ENCODE measurements at places on chromosomes 7 and 10. TPM values are rescaled to one million over a fixed set of nuclear protein-coding genes. Genes with fewer than 3 reads are reported as not detected.

DNA sequence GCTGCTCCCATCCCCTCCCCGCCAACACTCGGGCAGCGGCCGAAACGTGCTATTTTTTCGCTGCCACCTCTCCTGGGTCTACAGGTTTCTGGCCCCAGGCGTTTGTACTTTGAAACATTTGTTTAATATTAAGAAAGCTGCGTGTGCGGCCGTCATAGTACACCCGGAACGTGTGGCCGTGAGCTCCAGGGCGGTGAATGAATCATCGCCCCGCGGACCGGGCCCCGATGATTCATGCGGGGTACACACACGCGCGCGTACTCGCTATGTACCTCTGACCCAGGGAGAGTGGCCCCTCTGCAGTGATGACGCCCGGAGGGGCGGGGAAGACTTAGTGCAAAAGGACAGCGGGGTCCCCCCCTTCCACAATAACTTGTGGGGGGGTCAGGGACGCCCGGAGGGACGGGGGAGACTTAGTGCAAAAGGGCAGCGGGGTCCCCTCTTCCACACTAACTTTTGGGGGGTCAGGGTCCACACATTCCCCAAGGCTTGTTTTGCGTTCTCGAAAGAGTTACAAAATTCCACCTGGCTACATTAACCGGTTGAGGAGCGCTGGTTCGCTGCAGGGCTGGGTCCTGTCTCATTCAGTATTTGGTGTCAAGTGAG, 56.5 kb upstream of the PCGF5 start:
- peak overlapping the region; percentile 99 for H3K27ac ChIP-seq
- H3K4me3 ChIP-seq, result peak overlapping the region; percentile 85
- H3K4me1 ChIP-seq, result peaks cover 35% of the 10 kb centered on the region

DNA sequence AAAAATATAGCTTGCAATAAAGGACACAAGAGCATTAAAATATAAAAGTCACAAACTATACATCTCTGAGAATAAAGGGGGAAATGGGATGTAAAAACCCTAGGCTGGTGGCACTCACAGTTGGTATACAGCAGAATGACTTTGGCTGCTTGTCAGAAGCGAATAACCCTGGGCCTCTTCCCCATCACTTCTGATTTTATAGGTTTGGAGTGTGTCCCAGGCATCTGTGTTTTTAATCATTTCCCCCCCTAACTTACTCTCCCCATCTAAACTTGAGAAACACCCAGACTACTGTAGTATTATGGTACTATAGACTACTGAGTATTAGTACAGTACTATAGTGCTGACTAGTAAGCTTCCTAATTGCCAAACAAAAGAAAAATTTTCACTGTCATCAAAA, 1.8 kb upstream of the RPA3 start:
- H3K27ac ChIP-seq, result no peak overlapping the region
- H3K4me3 ChIP-seq, result no peak overlapping the region
- H3K4me1 ChIP-seq, result peaks cover 7% of the 10 kb centered on the region
- H3K36me3 ChIP-seq, result no peaks in the 10 kb centered on the region
- DNase-seq, result no peak
- no peaks in the 10 kb centered on the region for H3K27me3 ChIP-seq

DNA sequence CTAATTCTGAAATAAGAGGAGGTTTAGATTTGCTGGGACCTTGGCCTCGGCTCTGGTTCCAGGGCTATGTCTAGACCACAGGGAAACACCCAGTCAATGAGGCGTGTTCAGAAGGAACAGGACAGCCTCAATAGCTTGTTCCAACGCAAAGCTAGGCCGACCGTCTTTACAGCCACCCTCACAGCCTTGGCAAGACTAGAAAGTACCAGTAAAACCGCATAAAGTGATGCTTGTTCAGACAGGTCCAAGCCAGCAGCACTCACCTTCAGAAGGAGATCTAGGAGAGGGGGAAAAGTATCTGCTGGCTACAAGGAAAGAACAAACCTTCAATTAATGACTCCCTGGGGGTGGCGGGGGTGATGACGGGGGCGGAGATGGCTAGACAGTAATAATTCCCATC, 50.1 kb upstream of the LMTK2 start:
- no peaks in the 10 kb centered on the region for H3K27me3 ChIP-seq
- H3K27ac ChIP-seq, result no peak overlapping the region
- H3K36me3 ChIP-seq, result no peaks in the 10 kb centered on the region
- DNase-seq, result no peak
- H3K4me1 ChIP-seq, result no peaks in the 10 kb centered on the region
- no peak overlapping the region for H3K4me3 ChIP-seq

- no peaks in the 10 kb centered on the region for H3K4me1 ChIP-seq
- H3K27ac ChIP-seq, result peak overlapping the region; percentile 20
- DNase-seq, result no peak
- no peaks in the 10 kb centered on the region for H3K36me3 ChIP-seq
Measured at GRCh38 chr10:77350134-77350533, 287.5 kb downstream of the KCNMA1 start.

GRCh38 chr10:62749093-62749683, 55.3 kb upstream of the ADO start:
- H3K4me3 ChIP-seq, result no peak overlapping the region
- H3K4me1 ChIP-seq, result no peaks in the 10 kb centered on the region
- H3K27ac ChIP-seq, result no peak overlapping the region
- no peaks in the 10 kb centered on the region for H3K36me3 ChIP-seq

DNA sequence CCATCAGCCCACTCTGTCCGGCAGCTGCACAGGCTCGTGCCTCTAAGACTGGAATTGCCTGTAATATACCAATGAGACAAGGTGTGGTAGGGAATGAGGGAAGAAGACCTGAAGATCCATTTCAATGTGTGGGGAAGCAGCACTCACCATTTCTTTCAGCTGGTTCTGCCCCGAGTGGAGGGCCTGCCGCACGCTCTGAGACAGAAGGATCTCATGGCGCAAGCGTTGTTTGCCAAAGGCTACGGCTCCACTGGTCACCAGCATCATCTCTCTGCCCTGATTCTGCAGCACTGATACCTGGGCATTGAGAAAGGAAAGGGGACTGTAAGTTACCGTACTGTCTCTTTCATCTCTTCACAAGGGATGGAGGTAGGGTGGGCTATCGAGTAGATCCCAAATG, 19.4 kb downstream of the ALDH18A1 start:
- no peak overlapping the region for H3K4me3 ChIP-seq
- no peaks in the 10 kb centered on the region for H3K36me3 ChIP-seq
- no peak for DNase-seq
- no peaks in the 10 kb centered on the region for H3K27me3 ChIP-seq
- no peaks in the 10 kb centered on the region for H3K4me1 ChIP-seq

DNA sequence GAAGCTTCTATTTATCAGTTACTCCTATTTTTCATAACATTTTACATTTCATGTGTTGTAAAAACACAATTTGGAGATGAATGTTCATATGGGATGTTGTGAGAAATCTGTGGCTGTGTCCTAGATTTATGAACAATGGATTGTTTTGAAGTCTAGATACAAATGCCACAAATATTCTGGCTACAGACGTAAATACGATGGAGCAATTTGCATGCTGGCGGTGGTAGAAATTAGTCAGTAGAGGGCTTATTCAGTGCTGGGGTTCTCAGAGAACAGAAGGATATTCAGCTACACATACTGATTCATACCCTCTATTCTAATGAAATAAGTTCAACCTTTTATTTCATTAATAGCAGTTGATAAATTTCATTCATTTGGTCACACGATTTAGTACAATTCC, 48.8 kb downstream of the PLPP4 start:
- no peaks in the 10 kb centered on the region for H3K27me3 ChIP-seq
- H3K4me1 ChIP-seq, result no peaks in the 10 kb centered on the region
- DNase-seq, result no peak
- no peak overlapping the region for H3K27ac ChIP-seq
- no peaks in the 10 kb centered on the region for H3K36me3 ChIP-seq
- H3K4me3 ChIP-seq, result no peak overlapping the region

- no peaks in the 10 kb centered on the region for H3K27me3 ChIP-seq
- no peak overlapping the region for H3K27ac ChIP-seq
- no peaks in the 10 kb centered on the region for H3K36me3 ChIP-seq
- H3K4me1 ChIP-seq, result no peaks in the 10 kb centered on the region
Measured at GRCh38 chr7:79282882-79283602, 170.4 kb downstream of the MAGI2 start.

GRCh38 chr10:58903071-58903470, 273.4 kb upstream of the PHYHIPL start:
- H3K27ac ChIP-seq, result no peak overlapping the region
- no peak for DNase-seq
- no peaks in the 10 kb centered on the region for H3K27me3 ChIP-seq
- H3K4me3 ChIP-seq, result no peak overlapping the region
- H3K36me3 ChIP-seq, result no peaks in the 10 kb centered on the region
- no peaks in the 10 kb centered on the region for H3K4me1 ChIP-seq

DNA sequence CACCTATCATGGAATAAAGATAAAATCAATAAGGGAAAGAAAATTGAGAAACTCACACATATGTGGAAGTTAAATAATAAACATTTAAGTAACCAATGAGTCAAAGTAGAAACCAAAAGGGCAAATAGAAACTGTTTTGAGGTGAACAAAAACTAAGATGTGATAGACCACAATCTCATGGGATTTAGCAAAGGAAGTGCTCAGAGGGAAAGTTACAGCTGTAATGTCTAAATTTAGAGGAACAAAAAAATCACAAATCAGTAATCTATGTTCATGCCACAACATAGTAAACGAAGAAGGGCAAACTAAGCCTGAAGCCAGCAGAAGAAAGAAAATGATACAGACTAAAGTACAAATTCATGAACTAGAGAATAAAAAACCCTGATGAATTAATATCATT, 16.3 kb downstream of the CYP3A4 start:
- H3K4me1 ChIP-seq, result no peaks in the 10 kb centered on the region
- DNase-seq, result no peak
- H3K27me3 ChIP-seq, result no peaks in the 10 kb centered on the region
- no peak overlapping the region for H3K4me3 ChIP-seq

DNA sequence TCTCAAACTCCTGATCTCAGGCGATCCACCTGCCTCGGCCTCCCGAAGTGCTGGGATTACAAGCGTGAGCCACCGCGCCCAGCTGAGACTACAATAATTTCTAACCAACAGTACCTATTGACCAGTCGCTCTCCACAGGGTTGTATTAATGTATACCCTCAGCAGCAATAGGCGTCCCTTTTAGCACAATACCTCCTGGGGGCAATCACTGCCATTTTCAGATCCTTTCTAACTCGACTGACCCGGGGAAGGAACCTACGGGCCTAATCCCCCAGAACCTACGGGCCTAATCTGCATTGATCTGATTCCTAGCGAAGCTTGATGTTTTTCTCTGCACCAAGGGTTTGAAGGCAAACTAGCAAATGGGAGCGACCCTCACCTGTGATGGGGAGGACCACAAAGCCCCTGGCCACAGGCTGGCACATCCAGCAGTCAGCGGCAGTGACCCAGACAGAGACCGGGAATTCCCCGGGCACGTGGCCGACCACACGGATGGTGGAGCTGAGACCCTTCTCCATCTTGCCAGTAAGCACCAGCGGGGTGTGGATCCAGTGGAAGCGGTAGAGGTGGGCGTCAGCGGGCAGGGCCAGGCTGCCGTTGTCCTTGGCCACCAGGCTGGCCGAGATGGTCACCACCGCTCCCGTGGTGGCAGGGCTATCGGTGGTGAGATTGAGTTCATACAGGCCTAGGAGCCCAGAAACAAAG, 6.9 kb downstream of the TMEM130 start:
- H3K4me1 ChIP-seq, result no peaks in the 10 kb centered on the region
- no peak overlapping the region for H3K27ac ChIP-seq
- no peak overlapping the region for H3K4me3 ChIP-seq
- no peaks in the 10 kb centered on the region for H3K27me3 ChIP-seq
- DNase-seq, result no peak

DNA sequence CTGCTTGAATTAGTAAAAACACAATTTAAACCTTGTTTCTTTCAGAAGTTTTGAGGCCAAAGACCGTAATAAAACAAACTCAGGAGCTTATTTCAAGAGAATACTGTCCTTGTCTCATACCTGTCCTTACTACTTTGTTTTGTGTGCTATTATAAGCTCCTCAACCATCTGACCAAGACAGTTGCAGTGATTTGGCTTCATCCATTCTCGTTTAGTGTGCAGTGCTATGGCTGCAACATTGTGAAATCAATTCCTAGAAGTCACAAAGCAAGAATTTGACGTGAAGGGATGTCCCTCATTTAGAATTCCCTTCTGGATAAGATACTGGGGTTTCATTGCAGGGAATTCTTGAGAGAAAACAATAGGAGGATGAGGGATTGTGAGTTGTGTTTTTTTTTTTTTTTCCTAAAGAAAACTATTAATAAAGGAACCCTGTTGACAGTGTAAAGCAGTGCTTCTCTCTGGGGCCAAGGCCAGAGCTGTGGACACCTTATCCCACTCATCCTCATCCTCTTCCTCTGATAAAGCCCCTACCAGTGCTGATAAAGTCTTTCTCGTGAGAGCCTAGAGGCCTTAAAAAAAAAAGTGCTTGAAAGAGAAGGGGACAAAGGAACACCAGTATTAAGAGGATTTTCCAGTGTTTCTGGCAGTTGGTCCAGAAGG, at the start of gene OIT3:
OIT3 (plus strand) TSS at position 604 of the 663 bp plus-strand sequence. CDS start 60 bp downstream, outside the sequence.
- H3K27me3 ChIP-seq, result no peaks in the 10 kb centered on the region
- H3K27ac ChIP-seq, result no peak within 1 kb of the TSS
- no peak within 1 kb of the TSS for H3K4me3 ChIP-seq
- H3K36me3 ChIP-seq, result no peaks in the 10 kb centered on the region

DNA sequence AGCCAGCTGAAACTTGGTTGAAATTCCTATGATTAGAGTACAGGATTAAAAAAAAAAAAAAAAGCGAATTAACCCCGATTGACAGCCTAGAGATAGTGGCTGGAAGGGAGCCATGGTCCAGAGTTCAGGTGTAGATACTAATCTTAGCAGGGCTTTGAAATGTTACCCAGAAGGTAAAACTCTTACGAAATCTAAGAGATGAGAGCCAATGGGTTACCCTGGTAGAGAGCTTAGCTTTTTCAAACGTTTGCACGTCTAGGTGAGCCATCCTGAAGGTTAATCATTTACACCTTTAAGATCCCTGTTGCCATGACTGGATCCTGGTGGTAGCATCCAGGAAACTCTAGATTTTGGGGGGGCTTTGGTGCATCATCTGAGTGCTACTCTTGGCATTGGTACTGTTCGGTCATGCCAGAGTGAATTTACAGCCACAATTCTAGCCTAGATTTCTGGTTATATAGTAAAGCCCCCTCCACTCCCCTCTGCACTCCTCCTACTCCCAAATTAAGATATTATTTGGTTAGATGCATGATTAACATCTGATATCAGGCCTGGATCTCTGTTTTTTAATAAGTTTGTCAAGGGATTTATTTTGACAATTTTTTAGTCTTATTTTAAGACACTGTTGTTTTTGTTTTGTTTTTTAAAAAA, 1.2 kb downstream of the AGFG2 start:
- no peaks in the 10 kb centered on the region for H3K27me3 ChIP-seq
- H3K4me3 ChIP-seq, result peak overlapping the region; percentile 18

- no peaks in the 10 kb centered on the region for H3K27me3 ChIP-seq
- H3K4me3 ChIP-seq, result peak overlapping the region; percentile 7
- no peaks in the 10 kb centered on the region for H3K4me1 ChIP-seq
Measured at GRCh38 chr7:1512781-1513656, 8.8 kb upstream of the INTS1 start.

GRCh38 chr10:47370878-47371277, 13.2 kb downstream of the ZNF488 start:
- H3K4me3 ChIP-seq, result no peak overlapping the region
- no peaks in the 10 kb centered on the region for H3K4me1 ChIP-seq
- no peak overlapping the region for H3K27ac ChIP-seq
- no peak for DNase-seq
- no peaks in the 10 kb centered on the region for H3K36me3 ChIP-seq

HOXA4 gene
- total RNA-seq, result 6.1 TPM

FOXI2 gene
- total RNA-seq, result not detected

TMEM26 gene
- total RNA-seq, result 2.0 TPM

AVL9 gene
- 45.9 TPM for total RNA-seq

CPN1 gene
- not detected for total RNA-seq

GIMAP4 gene
- total RNA-seq, result 48.8 TPM

SUN3 gene
- total RNA-seq, result not detected
